ENCODE measurements at places on chromosomes 2 and 18.

DNA sequence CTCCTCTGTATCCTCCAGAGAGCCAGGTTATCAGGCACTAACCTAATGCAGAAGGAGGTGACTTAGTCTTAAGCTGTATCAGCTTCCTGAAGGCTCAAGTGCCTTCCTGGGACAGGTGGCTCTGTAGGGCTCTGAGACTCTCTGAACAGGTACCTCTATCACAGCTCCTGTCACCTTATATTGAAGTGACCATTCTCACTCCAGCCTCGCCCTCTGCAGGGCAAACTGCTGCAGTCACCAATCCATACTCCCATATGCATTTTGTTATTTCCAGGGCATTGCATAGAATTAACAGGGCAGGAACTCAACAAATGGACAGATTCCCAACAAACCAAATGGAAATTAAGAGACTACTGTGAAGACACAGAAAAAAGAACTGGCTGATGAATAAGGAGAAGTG is 203.0 kb upstream of the REV1 start:
- no peak for DNase-seq

DNA sequence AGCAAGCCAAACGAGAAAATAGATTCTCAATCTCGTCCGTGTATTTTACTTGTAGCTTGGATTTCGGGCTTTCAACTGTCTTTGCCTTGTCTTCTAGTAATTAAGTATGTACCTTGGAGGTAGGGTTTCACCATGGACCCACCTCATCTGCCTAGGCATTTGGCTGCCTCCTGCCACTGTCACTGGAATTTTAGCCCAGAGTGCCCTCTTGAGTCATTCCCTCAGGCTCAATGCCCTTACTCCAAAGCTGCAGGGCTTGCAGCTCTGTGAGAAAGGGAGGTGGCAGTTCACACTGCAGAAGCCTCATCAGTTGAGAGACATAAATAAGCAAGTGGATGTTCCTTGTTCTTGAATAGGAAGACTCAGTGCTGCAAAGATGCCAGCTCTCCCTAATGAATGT is 89.6 kb downstream of the VSNL1 start:
- no peak for DNase-seq

DNA sequence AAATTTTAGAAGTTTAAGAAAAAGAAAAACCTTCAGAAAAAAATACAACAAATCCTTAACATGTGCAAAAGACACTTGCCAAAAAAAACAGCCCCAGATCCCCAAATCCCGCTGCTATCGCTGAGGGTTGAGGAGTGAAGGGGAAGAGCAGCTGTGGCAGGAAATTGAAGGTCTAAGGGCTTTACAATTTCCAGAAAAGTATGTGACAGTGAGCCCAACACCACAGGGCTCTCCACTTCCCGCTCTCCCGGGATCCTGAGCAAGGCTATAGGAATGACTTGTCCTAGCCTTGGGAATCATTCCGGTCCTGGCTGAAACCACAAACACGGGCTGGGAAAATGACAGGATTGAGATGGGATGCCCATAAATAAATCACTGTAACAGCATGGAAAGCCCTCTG is 191.4 kb downstream of the TMEM163 start:
- DNase-seq: no peak

- no peak for DNase-seq
Measured at GRCh38 chr2:64219149-64219548, 74.9 kb upstream of the PELI1 start.

DNA sequence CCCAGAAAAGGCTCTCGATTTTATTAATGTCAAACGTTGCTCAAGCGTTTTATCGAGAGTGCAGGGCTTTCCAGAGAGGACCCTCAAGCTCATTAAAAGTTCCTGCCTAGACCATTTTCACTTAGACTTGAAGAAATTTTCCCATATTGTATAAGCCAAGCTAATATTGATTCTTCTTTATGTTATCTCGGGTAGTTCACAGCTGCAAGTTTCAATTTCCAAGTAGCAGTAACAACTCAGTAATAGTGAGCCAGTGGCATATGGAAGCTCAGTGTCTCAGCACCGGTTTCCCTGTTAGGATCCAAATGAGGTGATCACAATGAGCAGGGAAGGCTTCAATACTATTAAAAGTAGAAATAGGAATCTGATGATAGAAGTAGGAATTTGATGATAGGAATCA is 274.5 kb downstream of the TMX3 start:
- DNase-seq: no peak

GRCh38 chr18:64403784-64404503 is 255.1 kb upstream of the LINC00305 start:
- DNase-seq: no peak

DNA sequence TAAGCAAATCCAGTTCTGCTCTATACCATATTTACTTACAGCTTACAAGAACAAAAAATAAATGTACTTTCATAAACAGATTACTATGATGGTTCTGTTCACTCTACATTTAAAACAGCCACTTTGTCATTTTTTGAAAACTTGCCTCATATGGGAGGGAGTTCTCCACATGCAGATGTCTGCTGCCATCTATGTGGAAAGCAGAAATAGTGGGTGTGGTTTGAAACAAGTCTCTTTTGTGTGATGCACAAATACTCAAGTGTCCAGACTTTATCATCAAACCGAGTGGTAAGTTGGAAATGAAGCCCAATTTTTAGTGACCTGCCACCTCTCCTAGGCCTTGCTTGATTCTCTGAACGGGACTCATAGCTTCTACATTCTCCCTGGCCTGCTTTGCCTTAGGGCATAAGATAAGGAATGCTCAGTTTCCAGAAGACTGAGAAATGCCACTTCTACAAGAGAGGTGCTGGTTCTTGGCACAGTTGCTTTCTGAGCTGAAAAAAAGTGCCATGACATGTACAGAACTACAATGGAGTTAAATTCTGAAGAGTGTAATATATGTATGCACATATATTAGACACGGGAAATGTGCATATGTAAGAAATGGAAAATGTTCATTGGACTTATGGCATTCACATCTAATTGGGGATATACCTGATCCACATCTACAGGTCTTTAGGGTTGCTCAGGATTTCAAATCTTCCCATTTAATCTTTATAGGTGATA is 221.0 kb downstream of the SLC8A1 start:
- DNase-seq: no peak

DNA sequence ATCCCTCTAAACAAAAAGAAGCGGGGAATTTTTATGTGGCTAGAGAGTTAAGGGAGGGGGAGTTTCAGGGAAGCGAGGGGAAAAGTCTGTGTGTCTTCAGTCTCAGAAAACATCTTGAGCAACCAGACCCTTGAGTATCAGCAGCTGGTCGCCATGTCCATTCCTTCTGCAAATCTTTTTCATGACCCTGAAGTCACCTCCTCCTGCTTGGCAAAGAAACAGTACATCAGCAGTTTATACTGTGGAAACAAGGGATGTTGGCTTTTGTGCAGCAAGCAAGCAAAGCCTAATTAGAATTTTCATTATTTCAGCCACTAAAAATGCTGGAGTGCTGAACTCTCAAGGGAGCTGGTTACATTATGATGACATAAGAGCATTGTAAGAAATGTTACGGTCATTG is 187.4 kb upstream of the SLC8A1 start:
- no peak for DNase-seq

DNA sequence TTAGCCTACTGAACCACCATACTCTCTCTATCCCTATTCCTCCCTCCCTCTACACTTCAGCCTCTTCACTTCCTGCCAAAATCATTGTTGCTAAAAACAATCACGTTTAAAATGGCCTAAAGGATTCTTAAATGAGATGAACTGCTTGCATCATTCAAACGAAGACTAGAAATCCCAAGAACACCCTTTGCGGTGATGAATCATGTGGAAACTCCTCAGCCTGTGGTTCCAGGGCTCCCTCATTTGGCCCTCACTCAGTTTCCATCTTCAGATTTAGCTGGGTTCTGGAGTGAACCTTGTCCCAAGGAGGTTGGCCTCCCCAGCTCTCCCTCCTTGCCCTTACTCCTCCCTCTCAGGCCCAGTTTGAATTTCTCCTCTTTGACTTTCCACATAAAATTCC is 125.6 kb upstream of the CDC42EP3 start:
- peak; percentile 42 for DNase-seq

DNA sequence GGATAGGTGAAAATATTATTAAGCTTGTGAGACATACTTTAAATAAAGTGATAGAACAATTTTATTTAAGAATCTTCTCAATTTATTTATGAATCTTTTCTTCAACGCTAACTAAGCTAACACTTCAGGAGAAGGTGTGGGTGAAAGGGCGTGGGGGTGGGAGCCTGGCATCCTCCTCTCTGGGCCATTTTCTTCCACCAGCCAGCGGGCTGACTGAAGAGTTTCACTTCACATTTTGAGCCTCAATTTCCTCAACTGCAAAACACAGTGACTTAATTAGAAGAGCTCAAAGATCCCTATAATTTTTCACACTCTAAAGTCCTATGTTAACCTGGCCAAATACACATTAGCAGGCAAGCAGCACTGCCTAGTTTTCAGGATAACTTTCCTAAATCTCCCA is 94.8 kb downstream of the FTCDNL1 start:
- DNase-seq: no peak

DNA sequence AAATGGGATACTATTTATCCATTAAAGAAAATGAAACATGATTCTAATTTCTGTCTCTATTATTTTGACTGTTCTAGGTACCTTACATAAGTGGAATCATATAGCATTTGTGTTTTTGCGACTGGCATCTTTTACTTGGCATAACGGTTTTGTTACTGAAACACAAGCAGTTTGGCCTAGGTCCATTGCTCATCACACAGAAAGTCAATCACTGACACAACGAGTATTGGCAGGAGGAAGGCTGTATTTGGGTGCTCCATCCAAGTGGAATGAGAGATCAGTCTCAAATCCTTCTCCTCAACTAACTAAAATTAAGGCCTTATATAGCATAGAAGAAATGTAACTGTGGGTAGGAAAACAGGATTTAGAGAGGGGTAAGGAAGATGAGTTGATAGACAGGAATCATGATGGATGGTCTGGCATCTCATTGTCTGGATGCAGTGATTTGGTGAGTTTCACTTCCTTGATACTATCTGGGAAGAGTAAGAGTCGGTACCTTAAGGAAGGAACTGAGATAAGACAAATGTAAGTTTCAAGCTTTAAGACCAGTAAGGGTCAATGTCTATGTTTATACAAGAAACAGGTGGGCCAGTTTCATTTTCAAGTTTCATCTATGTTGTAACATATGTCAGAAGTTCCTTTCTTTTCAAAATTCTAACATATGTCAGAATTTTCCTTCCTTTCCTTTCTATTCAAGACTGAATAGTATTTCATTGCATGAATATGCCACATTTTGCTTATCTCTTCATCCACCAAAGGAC is 276.9 kb upstream of the RAB6C start:
- no peak for DNase-seq

GRCh38 chr2:217165547-217165946 is 305.7 kb upstream of the TNP1 start:
- no peak for DNase-seq

GRCh38 chr18:76619261-76619620 is 124.2 kb upstream of the ZNF516 start:
- DNase-seq: no peak

DNA sequence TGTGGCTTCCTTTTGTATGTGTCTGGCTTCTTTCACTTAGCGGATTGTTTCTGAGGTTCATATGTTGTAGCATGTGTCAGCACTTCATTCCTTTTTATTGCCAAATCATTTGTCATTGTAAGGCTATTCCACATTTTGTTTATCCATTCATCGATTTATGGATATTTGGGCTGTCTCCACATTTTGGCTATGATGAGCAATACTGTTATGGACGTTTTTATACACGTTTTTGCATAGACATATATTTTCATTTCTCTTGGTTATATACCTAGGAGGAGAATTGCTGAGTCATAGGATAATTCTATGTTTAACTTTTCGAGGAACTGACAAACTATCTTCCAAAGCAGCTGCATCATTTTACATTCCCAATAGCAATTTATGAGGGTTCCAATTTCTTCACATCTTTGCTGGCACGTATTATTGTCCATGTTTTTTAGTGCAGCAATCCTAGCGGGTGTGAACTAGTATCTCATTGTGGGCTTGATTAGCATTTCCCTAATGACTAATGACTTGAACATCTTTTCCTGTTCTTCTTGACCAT is 48.1 kb upstream of the TBC1D8 start:
- DNase-seq: no peak

- DNase-seq: no peak
Measured at GRCh38 chr2:10417551-10418335, 30.4 kb downstream of the ODC1 start.

GRCh38 chr18:76569644-76570419 is 74.8 kb upstream of the ZNF516 start:
- DNase-seq: no peak

DNA sequence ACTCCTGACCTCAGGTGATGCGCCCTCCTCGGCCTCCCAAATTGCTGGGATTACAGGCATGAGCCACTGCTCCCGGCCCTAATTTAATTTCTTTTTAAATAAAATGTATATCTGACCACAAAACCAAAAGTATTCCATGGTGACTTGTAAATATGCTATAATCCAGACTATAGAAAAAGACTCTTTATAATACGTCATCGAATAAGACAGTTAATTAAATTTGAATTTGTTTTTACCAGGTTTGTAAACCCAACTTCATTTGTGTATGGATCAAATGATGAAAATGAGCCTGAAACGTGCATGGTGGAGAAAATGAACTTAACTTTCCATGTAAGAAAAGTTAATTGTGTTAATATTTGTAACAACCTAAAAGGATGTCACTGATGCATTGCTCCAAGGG is 69.9 kb downstream of the ITGA4 start:
- DNase-seq: no peak

GRCh38 chr2:118967124-118967880 is 25.3 kb downstream of the MARCO start:
- DNase-seq: no peak

GRCh38 chr2:103484906-103485305 is 723.1 kb downstream of the TMEM182 start:
- DNase-seq: no peak

GRCh38 chr2:96967436-96967835 is 18.9 kb downstream of the FAM178B start:
- no peak for DNase-seq

- peak; percentile 67 for DNase-seq
Measured at GRCh38 chr2:203783496-203784203, 77.2 kb downstream of the CD28 start.

- no peak for DNase-seq
Measured at GRCh38 chr2:183010112-183010511, 28.1 kb downstream of the NCKAP1 start.

DNA sequence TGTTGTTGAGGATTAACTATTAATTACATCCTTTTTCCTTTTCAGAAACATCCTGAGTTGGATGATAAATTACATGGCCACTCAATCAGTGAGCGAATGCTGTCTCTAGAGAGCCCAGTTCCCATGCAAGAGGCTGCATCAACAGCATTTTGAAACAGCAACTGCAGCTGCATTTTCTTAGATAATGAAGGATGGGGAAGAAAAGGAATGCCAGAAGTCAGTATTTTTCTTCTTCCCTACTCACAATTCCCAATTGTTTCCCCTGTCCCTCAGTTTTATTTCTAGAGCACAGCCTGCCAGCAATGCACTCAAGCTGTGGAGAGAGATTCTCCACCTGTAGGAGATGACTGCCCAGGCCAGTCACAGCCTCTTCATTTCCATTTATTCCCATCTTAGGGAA is 6.9 kb downstream of the SCN7A start:
- DNase-seq: no peak

DNA sequence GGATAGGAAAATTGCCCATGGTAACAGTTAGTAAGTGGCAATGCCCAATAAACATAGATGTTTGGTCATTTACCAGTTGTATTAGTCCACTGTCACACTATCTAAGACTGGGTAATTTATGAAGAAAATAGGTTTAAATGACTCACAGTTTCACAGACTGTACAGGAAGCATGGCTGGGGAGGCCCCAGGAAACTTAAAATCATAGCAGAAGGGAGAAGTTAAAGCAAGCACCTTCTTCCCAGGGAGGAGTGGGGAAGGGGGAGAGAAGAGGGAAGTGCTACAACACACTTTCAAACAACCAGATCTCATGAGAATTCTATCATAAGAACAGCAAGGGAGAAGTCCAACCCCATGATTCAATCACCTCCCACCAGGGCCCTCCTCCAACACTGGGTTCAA is 23.4 kb downstream of the NR4A2 start:
- no peak for DNase-seq

Data from SJSA1 (cell line).